Esophagus muscularis mucosa (tissue), 4 donors: ENCODE measurements at places on chromosomes 2 and 18. TPM values are rescaled to one million over a fixed set of nuclear protein-coding genes. Genes with fewer than 3 reads are reported as not detected.
A peak's percentile ranks its signal among the peaks of the same experiment; 100 is the strongest.

CHRND gene
- total RNA-seq = not detected

GRCh38 chr2:37070931-37071330 is 13.2 kb downstream of the HEATR5B start:
- peaks cover 75% of the 10 kb centered on the region for H3K36me3 ChIP-seq
- no peak overlapping the region for H3K27ac ChIP-seq
- no peaks in the 10 kb centered on the region for H3K27me3 ChIP-seq
- no peaks in the 10 kb centered on the region for H3K4me1 ChIP-seq

VWC2L gene
- total RNA-seq = not detected

IL36RN gene
- total RNA-seq = not detected

GRCh38 chr2:157259386-157259785 is 1.9 kb downstream of the GALNT5 start:
- H3K27ac ChIP-seq = no peak overlapping the region
- no peaks in the 10 kb centered on the region for H3K36me3 ChIP-seq
- H3K4me1 ChIP-seq = peaks cover 3% of the 10 kb centered on the region
- DNase-seq = no peak

DNA sequence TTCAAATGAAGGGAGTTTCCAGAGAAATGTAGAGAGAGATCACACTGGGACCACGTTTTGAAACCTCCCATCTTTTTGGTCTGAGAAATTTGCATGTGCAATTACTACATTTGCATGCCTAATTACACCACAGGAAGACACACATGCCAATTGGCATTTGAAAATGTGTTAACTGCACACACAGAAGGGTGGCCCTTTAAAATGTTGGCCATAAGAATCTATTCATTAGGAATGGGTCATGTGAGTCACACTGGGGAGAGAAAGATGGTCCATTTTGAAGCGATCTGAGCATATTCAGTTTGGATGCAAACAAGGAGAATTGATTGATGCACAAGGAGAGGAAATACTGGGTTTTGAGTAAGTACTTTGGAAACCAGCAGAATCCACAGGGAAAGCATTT is 1407.1 kb upstream of the ACVR2A start:
- no peaks in the 10 kb centered on the region for H3K36me3 ChIP-seq
- H3K4me3 ChIP-seq = no peak overlapping the region

ARHGAP25 gene
- 9.3 TPM for total RNA-seq

- H3K27ac ChIP-seq = no peak overlapping the region
- no peaks in the 10 kb centered on the region for H3K4me1 ChIP-seq
- H3K4me3 ChIP-seq = no peak overlapping the region
Observed at GRCh38 chr2:128641421-128642080, 322.9 kb upstream of the HS6ST1 start.

GRCh38 chr2:113118263-113118657 is 9.1 kb upstream of the IL1RN start:
- H3K4me3 ChIP-seq = no peak overlapping the region
- H3K4me1 ChIP-seq = no peaks in the 10 kb centered on the region
- H3K36me3 ChIP-seq = no peaks in the 10 kb centered on the region
- H3K27ac ChIP-seq = no peak overlapping the region
- no peak for DNase-seq

DNA sequence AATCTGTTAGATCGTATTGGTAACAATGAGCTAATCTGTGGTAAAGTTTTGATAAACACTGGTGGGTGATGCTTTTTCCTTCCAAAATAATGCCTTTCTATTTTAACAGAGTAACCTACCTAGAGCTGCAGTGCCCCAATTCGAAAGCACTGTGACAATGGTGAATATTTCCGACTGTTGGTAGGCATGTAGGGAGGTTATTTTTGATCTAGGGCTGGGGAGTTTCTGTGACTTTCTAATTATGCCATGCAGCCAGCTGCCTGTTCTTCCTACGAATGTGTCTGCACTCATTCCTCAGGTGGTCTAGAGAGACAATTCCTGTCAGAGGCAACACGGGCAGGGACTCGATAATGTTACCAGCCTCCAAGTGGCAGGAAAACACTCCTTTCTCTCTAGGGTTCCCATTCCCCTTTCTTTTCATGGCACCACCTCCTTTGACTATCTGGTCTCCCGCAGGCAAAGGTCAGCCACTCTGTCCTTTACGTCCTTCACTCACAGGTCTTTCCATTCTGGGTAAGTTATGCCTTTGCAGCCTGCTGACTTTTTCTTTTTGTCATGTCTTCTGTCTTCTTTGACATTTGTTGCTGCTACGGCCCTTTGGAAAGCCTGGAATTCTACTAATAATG is 167.2 kb upstream of the MGAT5 start:
- H3K36me3 ChIP-seq = no peaks in the 10 kb centered on the region
- H3K27ac ChIP-seq = no peak overlapping the region
- DNase-seq = no peak
- no peaks in the 10 kb centered on the region for H3K4me1 ChIP-seq

DNA sequence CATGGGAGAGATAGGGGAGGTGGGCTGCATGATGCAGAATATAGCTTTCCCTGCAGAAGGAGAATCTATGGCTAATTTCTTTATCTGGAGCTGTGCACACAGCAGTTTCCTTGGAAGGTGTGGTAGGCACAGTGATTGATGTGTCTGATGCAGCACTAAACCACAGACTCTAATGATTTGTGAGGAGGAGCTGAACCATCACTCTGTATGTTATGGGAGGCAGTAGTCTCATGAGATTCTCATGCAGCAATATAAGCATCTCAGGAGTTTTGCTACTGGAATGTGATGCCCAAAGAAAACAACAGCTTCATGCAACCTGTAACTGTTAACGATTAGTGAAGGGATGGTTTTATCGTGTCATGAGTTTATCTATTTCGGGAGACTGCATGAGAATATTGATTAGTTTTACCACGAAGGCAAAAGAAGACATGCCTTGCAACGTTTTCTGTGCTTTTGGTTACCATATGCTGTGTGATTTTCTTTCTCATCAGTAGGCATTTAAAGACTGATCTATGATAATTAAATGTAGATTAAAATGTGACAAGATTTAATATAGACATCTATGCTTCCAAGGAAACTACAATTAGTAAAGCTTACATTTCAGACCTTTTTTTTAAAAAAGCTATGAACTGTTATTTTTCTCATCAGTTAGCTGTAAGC is 286.8 kb downstream of the ARL6IP6 start:
- no peak overlapping the region for H3K4me3 ChIP-seq
- no peaks in the 10 kb centered on the region for H3K36me3 ChIP-seq
- H3K4me1 ChIP-seq = no peaks in the 10 kb centered on the region
- no peaks in the 10 kb centered on the region for H3K27me3 ChIP-seq
- DNase-seq = no peak

- no peaks in the 10 kb centered on the region for H3K4me1 ChIP-seq
- no peak overlapping the region for H3K27ac ChIP-seq
- no peaks in the 10 kb centered on the region for H3K36me3 ChIP-seq
- H3K4me3 ChIP-seq = no peak overlapping the region
Observed at GRCh38 chr2:235106874-235107639, 155.2 kb downstream of the SH3BP4 start.

RAB31 gene
- total RNA-seq = 145 TPM

SNORC gene
- total RNA-seq = 2.5 TPM

- DNase-seq = no peak
- no peak overlapping the region for H3K27ac ChIP-seq
- no peaks in the 10 kb centered on the region for H3K36me3 ChIP-seq
- no peaks in the 10 kb centered on the region for H3K27me3 ChIP-seq
- H3K4me1 ChIP-seq = no peaks in the 10 kb centered on the region
Observed at GRCh38 chr18:2515908-2516625, 55.2 kb downstream of the METTL4 start.

DNA sequence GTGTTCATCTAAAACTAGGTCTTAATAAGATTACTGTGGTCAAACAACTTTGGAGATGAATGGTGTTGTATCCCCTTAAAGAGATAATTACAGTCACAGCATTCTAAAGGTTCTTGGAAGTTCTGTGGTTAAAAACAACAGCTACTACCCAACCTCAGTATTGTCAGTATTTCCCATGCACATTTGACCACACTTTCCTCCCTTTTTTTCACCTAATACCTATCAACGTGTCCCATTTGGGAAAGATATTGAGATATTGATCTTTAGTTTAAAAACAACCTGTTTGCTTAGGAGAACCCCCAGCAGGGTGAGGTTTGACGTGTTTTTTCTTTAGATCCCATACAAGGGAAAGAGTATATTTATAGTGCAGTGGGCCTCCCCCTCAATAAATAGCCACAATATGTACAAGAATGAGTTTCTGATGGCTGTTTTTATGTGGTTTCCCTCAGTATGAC is 65.6 kb downstream of the WDR7 start:
- no peak overlapping the region for H3K4me3 ChIP-seq
- H3K36me3 ChIP-seq = peaks cover 12% of the 10 kb centered on the region
- no peak overlapping the region for H3K27ac ChIP-seq
- no peaks in the 10 kb centered on the region for H3K27me3 ChIP-seq

- no peaks in the 10 kb centered on the region for H3K4me1 ChIP-seq
- no peak overlapping the region for H3K4me3 ChIP-seq
- no peaks in the 10 kb centered on the region for H3K36me3 ChIP-seq
- H3K27me3 ChIP-seq = no peaks in the 10 kb centered on the region
- DNase-seq = no peak
Observed at GRCh38 chr2:214679736-214680135, 129.7 kb downstream of the BARD1 start.

ERFE gene
- not detected for total RNA-seq

GRCh38 chr2:225270861-225271260 is 128.6 kb upstream of the NYAP2 start:
- H3K4me3 ChIP-seq = no peak overlapping the region
- no peaks in the 10 kb centered on the region for H3K27me3 ChIP-seq
- no peak overlapping the region for H3K27ac ChIP-seq

DNA sequence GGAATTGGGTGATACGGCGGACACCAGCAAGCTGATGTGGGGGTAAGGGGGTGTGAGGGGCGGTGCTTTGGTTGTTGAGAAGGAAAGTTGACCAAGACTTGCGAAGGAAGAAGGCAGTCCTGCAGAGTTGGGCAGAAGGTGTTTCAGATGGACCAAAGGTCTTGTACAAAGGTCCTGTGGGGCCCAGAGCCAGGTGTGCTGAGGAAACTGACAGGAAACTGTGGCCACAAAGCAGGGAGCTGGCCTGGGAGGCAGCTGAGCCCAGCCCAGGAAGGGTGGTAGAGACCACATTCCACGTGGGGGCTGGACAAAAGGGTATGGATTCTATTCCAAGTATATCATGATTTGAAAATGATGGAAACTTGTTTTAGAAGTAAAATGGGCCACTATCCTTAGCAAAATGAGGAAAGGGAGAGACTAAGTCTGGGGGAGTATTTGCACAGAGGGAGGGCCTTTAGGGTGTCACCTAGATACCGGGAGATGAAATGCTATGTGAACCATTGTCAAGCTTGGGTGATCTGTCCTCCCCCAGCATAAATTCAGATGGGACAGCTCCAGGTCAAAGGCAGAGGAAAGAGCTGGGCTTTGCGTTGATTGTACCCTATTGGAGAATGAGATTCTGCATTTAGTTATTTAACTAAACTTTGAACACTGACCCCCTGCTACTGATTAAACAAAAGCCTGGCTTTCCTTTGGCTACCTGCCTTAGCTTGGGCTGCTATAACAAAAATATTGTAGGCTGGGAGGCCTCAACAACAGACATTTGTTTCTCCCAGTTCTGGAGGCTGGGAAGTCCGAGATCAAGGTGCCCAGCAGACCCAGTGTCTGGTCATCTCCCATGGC is 4.3 kb upstream of the EDAR start:
- H3K36me3 ChIP-seq = no peaks in the 10 kb centered on the region
- no peaks in the 10 kb centered on the region for H3K27me3 ChIP-seq
- DNase-seq = no peak
- no peak overlapping the region for H3K27ac ChIP-seq
- no peak overlapping the region for H3K4me3 ChIP-seq
- H3K4me1 ChIP-seq = no peaks in the 10 kb centered on the region

- H3K4me3 ChIP-seq = peak overlapping the region; percentile 95
- no peaks in the 10 kb centered on the region for H3K27me3 ChIP-seq
- no peak for DNase-seq
Observed at GRCh38 chr18:23453680-23454058, 582 bp downstream of the RIOK3 start.

COBLL1 gene
- total RNA-seq = 60.8 TPM

ATP5F1A gene
- 417 TPM for total RNA-seq

DNA sequence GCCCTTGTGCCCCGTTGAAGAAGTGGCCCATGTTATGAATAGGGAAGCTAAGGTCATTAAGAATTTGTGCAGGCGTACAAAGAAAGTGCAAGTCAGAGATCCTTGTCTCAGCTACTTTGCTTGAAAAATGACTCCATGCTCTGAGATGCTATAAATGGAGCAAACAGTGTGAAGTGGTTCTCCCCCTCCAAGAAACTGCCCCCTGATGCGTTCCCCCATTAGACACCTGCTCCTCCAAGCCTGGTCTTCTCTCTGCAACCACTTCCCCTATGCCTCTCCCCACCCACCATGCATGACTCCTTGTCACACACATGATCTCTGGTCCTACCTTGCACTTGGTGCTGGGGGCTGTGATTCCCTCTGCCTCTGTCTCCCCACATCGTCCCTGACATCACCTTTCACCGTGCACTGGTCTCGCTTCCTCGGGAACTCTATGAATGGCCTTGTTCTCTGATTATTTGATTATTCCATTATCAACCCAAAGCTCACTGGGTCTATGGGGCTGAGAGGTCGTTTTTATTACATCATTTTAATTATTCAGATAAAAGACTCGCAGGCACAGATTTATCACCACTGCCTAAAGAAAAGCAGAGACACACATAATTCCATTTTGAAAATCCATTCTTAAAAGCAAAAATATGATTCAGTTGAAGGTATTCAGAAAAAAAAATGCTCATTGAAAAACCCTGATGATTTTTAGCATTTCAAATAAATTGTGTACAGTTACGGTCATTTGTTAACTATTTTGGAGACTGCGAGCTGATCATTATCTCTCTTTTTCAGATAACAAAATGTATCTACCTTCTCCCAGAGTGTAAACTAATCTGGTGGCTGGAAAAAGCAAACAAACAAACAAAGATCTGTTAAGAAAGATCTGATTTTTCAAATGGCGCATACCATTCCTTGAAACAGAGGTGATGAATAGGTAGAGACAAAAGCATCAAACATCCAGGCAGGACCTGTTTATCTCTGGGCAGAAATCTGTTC is 294.9 kb downstream of the SOX11 start:
- DNase-seq = peak; percentile 31
- peaks cover 7% of the 10 kb centered on the region for H3K4me1 ChIP-seq
- H3K36me3 ChIP-seq = no peaks in the 10 kb centered on the region
- H3K4me3 ChIP-seq = no peak overlapping the region
- no peaks in the 10 kb centered on the region for H3K27me3 ChIP-seq
- H3K27ac ChIP-seq = no peak overlapping the region

KCNE4 gene
- total RNA-seq = 20.7 TPM
